ENCODE measurements at places on chromosomes 4 and X.

DNA sequence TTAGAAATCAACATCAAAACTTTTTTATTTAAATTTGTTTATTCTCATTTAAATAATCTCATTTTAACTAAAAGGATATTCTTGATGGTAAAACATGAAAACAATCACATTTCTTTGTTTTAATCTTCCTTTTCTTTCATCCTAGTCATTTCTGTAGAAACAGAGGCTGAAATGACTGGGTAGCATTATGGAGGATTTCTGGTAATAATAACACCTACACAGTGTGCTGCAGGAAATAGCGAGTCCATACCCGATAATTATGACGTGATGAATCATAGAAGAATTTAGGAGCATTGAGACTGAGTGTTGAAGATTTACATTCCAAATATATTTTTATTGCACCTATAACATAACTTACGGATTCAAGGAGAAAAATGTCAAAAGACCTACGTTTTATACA, 31.4 kb upstream of the BBS12 start:
- no peak for DNase-seq

DNA sequence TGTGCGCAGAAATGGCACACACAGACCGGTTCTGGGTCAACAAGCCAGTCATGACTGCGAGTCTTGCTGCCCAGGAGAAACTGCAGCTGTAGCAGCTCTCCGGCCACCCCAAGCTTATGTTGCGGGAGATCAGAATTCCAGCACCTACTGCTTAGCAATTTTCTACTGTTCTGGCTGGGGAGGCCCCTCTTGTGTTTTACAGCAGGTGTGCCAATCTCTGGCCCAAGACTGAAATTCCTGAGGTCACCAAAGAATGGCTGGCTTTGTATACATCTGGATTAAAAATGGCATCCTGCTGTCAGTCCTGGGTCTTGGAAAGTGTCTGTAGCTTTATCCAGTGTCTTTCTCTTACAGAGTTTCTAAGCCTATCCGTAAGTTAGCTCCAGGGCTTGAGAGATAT, 68.9 kb upstream of the TRAM1L1 start:
- DNase-seq = no peak

DNA sequence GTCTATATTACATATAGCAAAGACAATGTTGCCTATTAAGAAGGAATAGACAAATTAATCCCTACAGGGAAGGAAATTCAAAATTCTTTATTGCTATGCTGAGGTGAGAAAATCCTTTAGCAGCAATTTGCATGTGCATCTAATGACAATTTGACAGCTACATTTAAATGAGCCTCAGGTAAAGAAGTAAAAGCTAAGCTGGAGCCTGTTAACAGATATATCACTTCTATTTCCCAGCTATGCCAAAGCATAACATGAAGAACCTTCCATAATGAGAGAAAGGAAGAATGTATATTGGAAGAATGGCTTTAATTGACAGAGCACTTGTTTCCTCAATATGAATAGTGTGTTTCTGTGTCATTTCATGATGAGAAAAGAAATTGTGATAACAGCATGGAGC, 71.6 kb downstream of the BMP3 start:
- no peak for DNase-seq

DNA sequence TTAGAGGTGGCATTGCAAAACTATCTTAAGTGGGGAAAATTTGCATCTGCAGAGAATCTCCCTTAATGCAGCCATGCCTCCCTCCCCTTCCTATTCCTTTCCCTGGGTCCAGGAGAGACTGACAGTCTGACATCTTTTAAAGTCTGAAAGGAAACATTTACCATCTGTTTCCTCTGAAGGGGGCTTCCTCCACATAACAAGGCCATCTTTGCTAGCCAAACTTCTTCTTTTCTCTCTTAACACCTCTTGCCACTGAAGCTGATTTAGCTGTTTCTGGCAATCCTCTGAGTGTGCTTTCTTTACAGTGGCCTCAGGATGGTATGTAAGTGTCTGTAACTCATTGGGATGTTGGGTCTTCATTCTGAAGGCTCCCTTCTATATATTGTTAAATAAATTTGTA, 34.6 kb upstream of the AADAT start:
- DNase-seq = no peak

DNA sequence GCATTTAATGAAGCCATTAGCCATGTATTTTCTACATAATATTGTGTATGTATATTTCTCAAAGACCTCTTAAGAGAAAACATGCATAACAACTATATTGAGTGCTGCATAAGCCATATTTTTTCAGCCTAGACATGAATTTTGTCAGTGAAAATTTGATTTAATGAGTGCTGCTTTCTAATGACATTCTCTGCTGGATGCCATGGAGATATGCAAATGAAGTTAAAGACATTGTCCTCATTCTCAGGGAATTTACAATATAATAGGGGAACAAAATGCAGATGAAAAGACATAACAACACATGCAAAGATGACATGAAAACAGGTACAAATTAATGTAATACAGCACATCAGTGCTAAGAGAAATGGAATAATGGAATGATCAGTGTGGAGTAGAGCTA, 118.7 kb downstream of the ATOH1 start:
- DNase-seq = no peak

GRCh38 chrX:154695911-154696675, 42.7 kb upstream of the CTAG2 start:
- peak; percentile 65 for DNase-seq

DNA sequence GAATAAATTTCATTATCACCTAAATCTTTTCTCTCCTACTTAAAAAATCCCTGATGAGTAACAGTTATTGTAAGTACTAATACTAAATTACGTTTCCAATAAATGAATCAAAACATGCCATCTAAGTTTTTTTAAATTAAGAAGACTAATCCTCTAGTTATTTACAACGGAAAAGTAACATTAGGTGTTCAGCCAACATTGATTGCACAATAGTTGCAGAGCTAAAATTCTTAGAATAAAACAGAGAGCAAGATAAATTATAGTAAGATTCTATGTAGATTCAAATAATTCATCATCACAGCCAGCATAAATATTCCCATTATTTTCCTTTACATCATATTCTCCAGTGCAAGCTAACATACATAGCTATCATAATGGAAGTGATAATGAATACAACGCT, 139.2 kb downstream of the HDX start:
- no peak for DNase-seq

DNA sequence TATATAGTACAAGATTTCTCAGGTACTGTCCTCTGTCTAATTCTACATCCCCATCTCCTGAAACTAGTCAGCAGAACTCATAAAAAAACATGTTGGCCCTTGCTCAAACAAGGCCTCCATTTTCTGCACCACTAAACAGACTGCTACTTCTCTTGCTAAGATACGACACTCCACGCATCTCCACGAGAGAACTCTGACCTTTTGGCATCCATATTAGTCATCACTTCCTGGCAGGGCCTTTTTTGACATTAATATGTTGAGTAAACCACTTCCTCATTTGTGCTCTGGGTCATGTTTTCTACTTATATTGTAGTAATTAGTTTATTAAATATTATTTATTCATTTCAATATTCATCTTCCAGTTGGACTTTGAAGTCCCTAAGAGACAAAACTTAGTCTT, 65.6 kb downstream of the DCAF8L1 start:
- no peak for DNase-seq

DNA sequence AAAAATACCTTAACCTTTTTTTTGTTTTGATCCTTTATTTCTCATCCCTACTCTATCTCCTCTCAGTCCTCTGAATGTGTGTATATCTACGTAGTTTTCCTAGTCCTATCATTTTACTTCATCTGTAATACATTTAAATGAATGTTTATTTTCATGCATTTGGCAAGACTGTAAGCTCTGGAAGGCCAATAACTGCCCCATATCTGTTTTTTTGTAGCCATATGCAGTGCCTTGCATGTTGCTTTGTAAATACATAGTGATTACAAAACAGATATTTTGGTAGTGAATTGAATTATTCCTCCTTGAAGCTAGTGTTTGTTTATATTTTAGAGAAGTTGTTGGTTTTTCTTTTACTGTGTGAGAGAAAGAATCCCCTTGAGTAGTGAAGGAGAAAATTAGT, 450.2 kb downstream of the PCDH18 start:
- DNase-seq = no peak

GRCh38 chr4:139933104-139933503, 220.9 kb downstream of the MAML3 start:
- no peak for DNase-seq

DNA sequence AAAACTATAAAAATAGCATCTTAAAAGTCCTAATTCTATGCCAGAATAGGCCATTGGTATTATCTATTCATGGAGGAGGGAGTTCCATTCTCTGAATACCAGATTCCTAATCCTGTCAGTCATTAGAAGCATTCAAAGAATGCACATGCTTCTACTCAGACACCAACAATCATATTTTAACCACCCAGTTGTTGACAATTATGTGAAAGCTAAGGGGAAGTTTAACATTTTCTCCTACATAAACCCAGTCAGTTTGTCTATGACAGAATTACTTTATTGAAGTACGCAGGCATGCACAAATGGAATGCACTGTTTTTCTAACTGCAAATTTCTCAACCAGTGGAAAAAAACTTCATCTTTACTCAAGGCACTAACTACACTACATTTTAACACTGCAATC, 69.6 kb upstream of the MTNR1A start:
- DNase-seq = no peak

- no peak for DNase-seq
Observed at GRCh38 chr4:110616238-110617074, 6.4 kb downstream of the PITX2 start.

- DNase-seq = no peak
Observed at GRCh38 chr4:2823671-2824328, 19.8 kb upstream of the ADD1 start.

- DNase-seq = no peak
Observed at GRCh38 chr4:144778364-144778763, 132.4 kb downstream of the HHIP start.

- DNase-seq = no peak
Observed at GRCh38 chr4:27023366-27023765, 162.7 kb downstream of the STIM2 start.

DNA sequence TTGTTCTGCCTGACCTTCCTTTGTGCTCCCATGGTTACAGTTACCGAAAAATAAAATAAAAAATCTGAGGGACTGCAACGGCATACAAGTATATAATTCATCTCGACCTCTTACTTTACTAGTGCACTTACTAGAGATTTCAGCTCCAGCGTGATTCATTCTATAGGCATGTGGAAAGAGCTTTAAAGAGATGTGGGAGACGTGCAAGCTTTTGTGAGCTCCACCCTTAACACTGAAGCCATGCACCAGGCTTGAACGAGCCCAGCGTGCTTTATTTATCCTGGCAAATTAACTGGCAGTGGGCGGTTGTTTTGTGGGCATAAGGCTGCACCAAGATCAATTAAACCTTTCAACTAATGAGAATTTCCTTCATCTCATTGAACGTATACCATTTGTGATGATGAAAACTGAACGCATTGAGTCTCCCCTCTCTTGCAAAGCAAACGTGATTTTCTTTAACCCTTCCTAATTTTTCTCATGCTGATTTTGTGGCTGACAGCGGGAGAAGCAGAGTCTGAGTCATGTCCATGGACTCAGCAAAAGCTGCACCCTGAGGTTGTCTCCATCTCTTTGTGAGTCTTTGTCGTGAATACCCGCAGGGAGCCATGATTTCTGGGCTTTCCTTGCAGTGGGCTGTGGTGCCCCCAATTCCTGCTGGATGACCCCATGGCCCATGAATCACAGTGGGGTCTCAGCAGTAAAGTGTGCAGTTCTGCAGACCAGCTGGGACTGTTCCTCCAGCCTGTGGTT, 60.1 kb downstream of the MXRA5 start:
- no peak for DNase-seq

DNA sequence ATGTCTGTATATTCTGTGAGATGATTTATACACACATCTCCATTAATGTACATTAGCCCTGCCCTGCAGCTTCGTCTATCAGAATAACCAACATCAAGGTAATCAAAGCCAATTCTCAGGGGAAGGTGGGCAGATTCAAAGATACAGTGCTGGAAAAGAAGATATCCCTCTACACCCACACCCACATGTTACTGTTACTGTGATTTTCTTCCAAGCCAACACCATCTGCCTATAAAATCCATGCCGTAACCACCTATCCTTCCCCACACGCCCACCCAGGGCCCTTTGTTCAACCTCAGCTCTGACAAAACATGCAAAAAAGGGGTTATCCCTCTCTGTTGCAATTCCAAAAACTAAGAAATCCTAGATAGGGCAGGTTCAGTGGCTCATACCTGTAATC, 20.0 kb downstream of the OPHN1 start:
- DNase-seq = no peak

DNA sequence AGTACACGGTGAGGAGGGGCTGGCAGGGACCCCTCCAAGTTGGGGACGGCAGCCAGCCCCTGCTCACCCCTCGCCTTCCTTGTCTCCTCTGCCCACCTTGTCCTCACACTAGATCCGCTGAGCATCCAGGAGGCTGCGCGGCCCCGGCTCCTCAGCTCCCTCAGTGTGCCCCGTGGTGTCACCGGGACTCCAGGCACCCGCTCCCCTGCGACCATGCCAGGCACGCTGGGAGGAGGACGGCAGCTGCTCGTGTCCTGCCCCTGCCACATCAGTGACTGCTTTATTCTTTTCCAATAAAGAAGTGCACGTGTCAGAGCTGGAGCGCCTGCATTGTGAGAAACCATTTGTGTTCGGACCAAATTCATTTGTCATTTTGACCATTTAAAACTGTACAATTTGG, 6.4 kb downstream of the FAM50A start:
- no peak for DNase-seq

- no peak for DNase-seq
Observed at GRCh38 chrX:55767100-55767499, 49.6 kb downstream of the RRAGB start.

DNA sequence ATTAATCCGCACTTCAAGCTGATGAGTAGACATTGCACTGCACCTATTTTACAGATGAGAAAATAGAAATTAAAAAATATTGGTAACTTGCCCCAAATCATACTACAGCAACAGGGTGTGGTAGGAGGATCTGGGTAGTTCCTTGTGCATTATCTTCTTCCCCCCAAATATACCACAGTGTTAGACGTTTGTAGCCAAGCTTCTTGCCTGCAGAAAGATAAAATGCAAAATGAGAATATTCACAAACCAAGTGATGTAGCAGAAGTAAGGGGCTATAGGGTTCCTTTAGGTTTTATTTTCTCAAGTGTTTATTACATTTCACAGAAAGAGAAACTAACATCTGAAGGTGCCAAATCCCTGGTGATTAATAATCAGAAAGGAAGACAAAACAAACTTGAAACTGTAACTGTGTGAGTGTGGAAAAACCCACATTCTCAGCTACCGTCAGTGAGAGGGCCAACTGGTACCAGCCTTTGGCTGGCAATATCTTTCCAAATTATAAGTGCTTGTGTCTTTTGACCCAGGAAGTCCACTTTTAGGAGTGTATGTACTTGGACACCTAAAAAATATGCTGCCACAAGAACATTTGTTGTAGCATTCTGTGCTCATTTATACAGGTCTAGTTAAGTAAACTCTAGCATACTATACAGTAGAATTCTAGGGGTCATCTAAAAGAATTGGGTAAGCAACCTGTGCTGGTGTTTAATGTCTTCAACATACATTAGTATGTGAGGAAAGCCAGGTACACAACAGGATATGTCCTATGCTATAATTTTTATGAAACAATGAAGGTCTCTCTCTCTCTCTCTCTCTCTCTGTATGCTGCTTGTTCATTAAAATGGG, 6.7 kb upstream of the CD38 start:
- no peak for DNase-seq

- DNase-seq = no peak
Observed at GRCh38 chr4:129578336-129578735, 482.4 kb downstream of the C4orf33 start.
